Activated naive CD8-positive, alpha-beta T cell treated with anti-CD3 and anti-CD28 coated beads for 36 hours (primary cell): ENCODE measurements at places on chromosomes 1 and 21. TPM values are rescaled to one million over a fixed set of nuclear protein-coding genes. Genes with fewer than 3 reads are reported as not detected.

GRCh38 chr1:223504741-223505140 is 111.5 kb downstream of the CCDC185 start:
- no peak for DNase-seq

DNA sequence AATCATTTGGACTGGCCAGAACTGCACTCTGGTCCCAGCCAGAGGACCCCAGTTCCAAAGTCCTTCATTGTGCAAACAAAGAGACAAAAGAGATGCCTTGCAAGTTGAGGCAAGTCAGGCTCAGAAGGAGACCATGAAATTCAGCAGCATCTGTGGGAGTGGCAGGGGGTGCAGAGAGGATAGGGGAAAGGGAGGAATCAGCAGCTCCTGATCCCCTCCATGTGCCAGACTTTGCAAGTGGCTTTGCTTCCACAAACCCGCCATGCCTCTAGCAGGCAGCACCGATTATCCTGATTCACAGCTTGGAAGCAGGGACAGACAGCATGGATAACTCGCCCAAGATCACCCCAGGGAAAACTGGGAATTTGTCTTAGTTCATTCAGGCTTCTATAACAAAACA is 2.1 kb upstream of the CAPN9 start:
- no peak for DNase-seq

GRCh38 chr1:46714976-46715375 is 3.9 kb downstream of the EFCAB14 start:
- DNase-seq: no peak

DNA sequence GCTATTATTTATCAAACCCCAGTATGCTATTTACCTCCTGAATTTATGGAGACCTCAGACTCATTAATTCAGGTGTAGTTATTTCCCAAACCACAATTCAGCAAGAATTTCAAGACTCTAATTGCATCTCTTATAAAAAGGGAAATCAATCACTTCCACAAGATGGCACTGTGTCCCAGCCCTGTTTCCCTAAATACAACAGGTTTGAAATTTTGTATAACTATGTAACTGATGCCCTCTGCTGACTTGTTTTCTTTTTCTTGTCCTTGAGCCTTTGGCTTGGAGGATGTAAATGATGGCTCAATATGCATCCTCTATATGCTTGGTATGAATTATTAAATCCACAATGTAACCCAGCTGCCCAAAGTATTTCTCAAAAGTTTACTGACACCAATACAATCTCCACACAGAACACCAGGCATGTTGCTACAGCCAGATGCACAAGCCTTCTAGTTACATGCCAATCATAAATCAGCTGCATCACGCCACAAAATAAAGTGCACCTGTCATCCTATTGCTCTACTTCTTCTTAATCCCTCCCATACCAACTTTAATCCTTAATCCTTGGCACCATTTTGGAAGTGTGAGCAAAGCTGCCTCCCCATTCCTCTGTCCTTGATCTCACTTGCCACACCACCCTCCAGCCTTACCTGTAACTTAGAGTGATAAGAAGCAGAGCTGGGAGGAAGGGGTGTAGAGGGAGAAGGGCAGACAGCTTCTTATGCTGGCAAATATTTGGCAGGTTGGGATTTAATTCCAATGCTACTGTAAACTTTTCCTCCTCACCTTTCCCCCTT is 9.0 kb downstream of the C1orf105 start:
- no peak for DNase-seq

DNA sequence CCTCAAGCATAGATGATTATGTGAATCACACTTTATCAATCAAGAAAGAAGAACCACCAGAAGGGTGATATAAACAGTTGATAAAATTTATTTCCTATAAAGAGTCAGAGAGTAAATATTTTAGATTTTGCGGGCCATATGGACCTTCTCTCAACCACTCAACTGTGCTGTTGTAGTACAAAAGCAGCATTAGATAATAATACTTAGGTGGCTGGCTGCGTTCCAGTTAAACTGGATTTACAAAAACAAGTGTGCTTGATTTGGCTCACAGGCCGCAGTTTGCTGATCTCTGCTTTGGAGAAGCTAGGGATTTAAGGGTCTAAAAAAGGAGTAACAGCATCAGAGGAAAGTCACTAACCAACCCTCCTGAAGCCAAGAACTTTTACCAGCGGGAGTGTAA is 1406.0 kb downstream of the KCNT2 start:
- DNase-seq: no peak

GRCh38 chr1:171245458-171246064 is 2.7 kb upstream of the FMO1 start:
- no peak for DNase-seq

- DNase-seq: no peak
Measured at GRCh38 chr1:16172964-16173446, 17.1 kb upstream of the EPHA2 start.

DNA sequence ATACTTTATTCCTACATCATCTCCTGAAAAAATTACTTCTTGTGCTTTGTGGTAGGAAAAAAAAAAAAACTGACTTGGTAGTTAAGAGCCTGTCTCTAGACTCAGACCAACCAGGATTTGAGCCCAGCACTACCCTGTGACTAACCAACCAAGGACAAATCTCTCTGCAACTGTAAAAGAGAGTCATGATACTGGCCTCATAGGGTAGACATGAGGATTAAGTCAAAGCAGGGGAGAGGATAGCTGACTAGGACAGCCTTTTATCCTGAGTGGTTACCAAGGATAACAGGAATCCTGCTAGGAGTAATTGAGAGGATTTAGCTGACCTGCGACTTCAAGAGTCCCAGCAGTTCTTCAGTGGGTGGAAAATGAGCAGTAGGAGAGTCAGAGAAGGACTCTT is 112.8 kb downstream of the C1orf21 start:
- DNase-seq: no peak

DNA sequence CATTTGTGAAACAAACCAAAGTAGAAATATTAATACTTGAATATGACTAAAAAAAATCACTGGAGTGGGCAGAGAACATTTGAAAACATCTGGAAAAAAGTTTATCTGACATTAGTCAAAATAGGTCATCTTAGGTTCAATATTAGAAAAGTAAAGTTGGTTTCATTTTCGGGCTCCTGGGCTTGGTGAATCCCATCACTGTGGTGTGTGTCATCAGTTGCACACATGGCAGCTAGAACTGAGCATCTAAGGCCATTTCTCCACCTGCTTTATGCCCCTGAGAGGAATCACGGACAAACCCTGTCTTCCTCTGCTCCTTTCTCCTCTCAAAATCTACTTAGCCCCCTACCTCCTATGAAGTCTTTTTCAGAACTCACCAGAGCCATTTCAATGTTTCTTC is 5.4 kb downstream of the HSD11B1 start:
- peak; percentile 20 for DNase-seq

DNA sequence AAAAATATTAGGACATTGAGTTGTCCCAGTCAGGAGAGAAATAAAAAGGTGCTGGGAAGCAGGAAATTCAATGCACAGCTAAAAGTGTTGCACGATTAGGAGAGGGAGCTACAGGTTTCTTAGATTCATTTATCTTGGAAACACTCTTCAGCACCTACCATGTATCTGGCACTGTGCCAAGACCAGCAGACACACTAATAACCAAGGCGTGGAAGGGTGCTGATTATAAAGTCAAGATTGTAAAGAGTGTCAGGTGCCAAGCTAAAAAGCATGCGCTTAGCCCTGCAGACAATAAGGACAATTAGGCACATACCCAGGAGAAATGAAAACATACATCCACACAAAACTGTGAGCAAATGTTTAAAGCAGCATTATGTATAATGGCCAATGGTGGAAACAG is 129.9 kb downstream of the DSCAM start:
- no peak for DNase-seq

DNA sequence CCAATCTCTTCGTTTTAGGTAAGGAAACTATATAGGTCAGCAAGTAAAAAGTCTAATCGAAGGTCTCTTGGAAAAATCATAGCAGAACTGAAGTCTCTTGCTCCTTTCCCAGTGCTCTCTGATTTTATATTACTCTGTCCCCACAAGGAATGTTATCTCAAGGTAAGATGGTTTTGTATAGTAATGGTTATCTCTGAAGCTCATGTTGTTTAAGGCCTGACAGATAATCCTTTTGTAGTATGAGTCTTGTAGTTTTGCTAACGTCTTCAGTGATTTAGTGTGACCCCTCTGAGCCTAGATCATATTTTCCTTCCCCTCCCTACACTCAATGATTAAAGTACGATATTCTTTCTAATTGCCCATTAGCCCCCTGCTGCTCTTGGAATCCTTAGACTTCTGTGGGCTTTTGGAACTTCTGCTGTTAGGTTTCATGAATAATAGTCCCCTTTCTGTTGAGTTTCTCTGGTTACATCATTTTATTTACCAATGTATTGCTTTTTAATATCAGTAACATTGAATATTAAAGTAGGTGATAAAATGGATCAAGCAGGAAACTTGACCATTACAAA is 52.1 kb downstream of the CNST start:
- no peak for DNase-seq

GRCh38 chr1:64826991-64827390 is 82.1 kb downstream of the RAVER2 start:
- no peak for DNase-seq

The LENEP gene
- 0.66 TPM for total RNA-seq

The GJA5 gene
- total RNA-seq: not detected

The RAB3B gene
- 0.08 TPM for total RNA-seq
